Smooth muscle cell of the brain vasculature (primary cell): ENCODE measurements at places on chromosomes 1 and 21.

- DNase-seq: no peak
Observed at GRCh38 chr1:111716333-111716732, 22.9 kb downstream of the INKA2 start.

DNA sequence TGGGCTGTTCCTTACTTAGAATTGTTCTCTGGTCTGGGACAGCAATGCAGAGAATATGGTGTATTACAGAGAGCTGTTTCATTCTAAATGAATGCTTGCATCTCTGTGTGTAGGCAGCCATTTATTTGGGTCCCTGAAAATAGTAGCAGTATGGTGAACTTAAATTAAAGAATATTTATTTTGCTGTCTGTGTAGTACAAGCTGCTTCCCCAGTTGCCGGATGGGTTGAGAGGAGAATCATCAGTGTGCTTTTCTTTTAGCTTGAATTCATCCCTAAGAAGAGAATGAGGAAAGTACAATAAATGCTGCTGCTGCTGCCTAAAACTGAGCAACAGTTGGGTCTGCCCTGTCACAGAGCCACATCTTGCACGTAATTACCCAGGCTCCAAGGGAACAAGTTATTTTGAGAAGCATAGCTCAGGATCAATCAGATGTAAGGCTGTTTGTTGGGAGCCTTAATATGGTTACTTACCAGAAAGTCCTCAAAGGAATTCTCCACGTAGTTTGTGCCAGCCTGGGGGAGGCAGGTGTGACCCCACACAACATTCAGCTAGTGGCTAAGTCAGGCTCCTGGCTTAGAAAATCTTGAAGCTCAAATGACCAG is 16.6 kb downstream of the ACTN2 start:
- no peak for DNase-seq

- DNase-seq: peak; percentile 67
Observed at GRCh38 chr1:14980621-14981218, 172.8 kb upstream of the TMEM51 start.

GRCh38 chr1:61135291-61135690 is 52.9 kb downstream of the NFIA start:
- no peak for DNase-seq

GRCh38 chr1:151680826-151681225 is 35.8 kb downstream of the CELF3 start:
- peak; percentile 10 for DNase-seq

DNA sequence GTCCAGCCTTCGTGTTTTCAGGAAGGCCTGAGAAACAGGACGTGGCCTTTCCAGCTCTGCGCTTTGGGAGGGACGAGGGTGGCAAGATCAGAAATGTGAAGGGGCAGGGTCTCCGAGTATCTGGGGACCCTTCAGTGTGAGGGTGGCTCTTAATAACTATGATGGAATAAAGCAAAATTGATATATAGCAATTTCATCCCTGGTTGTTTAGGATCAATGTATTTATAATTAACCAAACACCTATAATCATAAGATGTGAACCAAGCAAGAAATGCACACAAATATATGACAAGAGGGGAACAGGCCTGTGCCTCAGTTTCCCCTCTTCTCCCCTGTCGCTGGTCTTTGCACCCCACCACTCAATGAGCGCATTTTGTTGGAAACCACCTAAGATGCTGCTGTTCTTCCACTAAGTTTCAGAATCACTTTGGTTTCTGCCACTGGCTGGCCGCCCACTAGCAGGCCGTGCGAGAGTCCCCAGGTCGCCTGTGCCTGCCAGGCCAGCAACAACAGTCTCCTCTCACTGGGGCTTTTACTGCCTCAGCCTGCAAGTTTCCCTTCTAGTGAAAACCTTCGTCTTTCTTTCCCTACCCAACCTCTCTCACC is 36.6 kb downstream of the UBASH3A start:
- DNase-seq: no peak

GRCh38 chr1:216075339-216075738 is 347.9 kb downstream of the USH2A start:
- no peak for DNase-seq

DNA sequence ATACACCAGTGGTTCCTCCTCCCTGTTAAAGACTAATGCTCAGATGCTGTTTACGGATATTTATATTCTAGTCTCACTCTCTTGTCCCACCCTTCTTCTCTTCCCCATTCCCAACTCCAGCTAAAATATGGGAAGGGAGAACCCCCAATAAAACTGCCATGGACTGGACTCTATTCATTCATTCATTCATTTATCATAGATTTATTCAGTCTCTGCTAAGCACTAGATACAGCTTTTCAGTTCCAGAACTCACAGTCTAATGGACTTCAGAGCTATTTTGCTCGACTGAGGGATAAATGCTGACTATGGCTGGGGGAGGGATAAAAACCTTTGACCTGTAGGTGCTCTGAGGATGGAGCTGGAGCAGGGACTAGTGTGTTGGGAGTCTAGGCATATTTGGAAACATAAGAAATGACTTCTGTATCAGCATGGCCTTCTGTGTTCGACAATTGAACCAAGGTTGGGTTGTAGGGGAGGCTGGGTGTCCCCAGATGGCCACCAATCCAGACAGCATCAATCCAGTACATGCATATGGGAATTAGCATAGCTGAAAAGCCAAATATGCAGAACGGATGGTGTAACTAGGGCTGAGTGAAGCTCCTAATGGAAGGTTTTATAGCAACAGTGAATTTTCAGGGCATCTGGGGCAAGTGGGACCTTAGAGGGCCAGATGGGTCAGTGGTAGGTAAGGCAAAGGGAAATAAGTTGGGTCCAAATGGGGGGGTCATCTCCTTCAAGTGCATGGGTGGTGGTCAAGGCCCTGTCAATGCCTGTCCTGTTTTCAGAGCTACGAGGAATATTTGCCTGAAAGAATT is 4.1 kb downstream of the APOA2 start:
- no peak for DNase-seq

- DNase-seq: no peak
Observed at GRCh38 chr1:155947292-155947691, 5.9 kb downstream of the RXFP4 start.

DNA sequence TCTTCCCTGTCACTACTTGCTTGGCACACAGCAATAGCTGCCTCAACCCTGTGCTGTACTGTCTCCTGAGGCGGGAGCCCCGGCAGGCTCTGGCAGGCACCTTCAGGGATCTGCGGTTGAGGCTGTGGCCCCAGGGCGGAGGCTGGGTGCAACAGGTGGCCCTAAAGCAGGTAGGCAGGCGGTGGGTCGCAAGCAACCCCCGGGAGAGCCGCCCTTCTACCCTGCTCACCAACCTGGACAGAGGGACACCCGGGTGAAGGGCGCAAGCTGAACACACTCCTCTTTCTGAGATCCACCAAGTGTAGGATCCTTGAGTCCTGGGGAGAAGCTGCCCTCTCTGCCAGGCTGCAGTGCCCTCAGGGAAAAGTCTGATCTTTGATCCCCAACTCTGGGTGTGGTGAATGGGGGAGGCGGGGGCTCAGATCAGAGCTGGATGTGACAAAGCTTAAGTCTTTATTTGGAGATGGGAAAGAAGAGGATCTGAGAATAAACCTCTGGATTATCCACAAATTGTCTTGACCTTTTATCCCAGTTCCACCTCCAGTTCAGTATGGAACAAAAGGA is 1.2 kb downstream of the RXFP4 start:
- no peak for DNase-seq

DNA sequence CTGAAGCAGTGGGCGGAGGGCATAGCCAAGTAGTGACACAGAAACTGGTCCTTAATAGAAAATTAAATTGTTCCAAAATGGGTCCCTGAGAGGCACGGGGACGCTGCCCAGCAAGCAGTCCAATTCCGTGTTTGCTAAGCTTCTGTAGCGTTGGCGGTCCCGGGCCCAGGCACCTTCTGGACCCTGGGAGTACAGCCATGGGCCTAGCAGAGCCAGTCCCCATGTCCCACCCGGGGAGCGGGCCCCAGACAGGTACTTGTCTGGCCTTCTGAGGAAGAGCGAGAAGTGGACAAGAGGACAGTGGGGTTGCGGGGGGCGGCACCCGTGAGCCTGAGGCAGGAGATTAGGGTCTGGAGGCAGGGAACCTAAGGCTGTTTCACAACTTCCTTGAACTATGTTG is 11.5 kb upstream of the CCDC27 start:
- no peak for DNase-seq

DNA sequence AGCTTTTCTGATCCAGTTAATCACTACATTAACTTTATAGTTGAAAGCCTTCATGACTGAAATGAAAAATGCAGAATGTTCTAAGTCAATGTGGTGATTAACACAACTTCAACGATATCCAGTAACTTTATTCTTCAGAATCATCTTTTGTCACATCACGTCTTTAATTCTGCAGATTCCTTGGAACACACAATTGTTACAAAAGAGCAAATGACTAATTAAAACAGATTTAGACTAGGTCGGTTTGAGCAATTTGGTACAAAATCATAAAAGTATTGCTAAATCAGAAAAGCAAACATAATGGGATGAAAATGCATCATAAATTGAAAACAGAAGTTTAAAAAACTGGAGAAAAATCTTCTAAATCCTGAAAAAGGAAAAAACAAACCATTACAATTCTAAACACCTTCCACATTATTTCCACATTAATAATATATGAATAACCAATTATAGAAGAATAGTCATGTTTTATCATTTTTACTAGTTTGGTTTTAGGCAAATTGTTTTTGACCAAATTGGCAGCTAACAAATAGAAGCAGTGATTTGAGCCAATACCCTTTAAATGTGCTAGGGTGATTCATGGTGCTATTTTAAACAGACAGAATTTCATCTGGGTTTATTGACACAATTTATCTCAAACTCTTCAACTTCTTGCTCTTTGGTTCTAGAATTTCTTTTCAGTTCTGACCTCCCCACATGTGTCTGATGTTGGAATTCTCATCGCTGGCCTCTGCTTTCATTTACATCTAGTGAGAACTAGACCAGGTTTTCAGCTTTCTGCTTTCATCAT is 468.1 kb upstream of the PTBP2 start:
- no peak for DNase-seq

DNA sequence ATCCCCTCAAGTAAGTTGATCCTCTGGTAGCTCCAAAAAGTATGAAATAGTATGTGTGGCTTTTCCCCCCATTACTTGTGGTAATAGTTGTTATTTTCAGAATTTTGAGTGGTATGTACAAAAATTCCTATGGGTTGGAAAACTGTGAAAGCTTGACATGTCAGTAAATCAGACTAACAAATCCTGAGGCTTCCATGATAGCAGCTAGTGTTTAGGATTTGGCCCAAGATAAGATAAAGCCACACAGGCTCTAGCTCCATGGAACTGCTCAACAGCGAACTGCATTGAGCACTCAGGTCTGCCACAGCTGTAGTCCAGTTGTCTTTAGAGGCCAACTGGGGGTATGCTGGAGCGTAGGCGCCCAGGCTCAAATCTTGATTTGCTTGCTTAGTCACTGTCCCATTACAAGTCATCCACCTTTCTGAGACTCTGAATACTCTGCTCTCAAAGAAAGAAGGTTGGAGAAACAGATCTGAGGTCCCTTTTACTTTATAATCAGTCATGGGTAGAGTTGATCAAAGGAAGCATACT is 28.7 kb downstream of the ATP1A1 start:
- DNase-seq: no peak

GRCh38 chr1:64823691-64824476 is 79.0 kb downstream of the RAVER2 start:
- peak; percentile 62 for DNase-seq

DNA sequence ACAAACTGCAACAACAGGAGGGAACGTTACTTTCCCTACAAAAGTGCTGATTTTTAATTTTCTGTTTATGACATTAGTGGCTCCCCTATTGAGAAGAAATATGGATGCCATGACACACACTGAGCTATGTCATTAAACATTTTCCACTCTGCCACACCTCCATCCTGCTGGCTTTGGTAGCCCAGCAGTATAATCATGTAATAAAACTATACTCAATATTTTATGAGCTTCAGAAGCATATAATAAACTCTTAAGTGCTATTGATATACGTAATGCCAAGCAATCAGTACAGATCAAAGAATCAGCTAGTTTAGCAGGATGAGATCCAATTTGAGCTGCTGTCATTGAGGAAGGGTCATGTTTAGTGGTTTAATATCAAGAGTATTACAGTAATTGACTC is 141.3 kb upstream of the LRRC7 start:
- DNase-seq: no peak

DNA sequence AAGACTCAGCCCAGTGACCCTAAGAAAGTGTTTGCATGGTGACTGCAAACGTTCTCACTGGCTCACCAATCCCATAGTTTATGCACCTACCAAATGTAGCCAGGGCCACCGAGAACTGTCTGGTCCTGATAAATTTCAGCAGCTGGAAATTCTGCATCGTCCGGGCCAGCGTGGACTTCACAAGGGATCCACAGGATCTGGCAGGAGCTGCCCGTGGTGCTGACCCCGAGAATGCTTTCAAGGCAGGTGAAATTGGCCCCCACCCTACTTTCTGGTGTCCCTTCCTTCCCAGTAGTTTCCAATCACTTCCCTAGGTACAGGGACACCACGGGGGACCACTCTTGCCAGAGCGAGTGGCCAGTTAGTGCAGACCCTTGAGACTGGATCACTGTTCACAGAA is 26.2 kb downstream of the UBASH3A start:
- no peak for DNase-seq

DNA sequence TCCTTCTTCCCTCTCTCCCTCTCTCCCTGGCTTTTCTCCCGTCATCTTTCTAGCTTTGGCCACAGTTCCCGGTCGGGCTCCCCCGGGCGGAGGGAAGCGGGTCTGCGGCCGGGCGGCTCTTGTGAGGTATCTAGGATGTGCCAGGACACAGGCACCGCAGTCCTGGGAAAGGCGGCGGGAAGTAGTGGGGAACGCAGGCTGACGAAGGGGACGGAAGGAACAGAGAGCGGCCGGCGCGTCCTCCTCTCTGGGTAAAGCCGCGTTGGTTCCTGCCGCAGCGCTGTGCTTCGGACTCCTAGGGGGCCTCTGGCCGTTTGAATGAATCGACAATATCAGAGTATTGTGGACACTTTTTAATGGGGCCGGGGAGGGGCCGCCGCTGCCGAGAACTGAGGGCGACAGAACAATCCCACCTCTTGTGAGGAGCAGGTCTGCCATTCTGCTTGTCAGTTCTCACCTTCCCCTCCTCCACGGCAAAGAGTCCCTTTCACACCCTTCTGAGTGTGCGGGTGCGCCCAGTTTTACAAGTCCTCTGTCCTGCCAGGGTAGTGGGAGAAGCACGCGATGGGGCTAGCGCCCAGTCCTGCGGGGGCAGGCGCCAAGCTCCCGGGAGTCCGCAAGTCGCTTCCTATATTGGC is 1.2 kb upstream of the LHX9 start:
- DNase-seq: no peak

GRCh38 chr1:32073299-32074229 is 825 bp downstream of the TMEM39B start:
- no peak for DNase-seq

DNA sequence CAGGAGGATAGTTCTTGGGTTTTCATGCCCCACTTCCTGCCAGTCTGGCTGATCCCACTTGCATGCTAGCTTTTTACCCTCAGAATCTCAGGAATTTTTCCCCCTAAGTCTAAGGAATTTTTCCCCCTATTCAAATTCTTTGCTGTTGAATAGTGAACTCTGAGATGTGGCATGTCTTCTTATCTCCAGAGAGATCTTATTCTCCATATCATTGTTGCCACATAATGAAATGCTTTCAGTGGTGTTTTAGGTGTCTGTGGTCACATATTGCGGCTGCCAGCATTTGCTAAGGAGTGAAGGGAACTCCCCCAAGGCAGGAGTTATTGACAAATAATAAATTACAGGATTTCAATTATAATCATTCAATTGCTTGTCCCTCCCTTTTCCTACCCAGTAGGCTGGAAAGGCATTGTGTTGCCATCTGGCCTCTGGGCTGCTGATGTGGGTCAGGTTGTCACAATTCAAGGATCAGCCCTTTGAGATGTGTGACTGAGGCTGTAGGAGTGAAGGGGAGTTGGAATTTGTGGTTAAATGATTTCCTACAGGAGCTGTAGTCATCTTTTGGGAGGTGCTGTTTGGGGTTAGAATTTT is 3.9 kb upstream of the FLG start:
- no peak for DNase-seq
